ENCODE measurements at places on chromosomes 6 and 20. TPM values are rescaled to one million over a fixed set of nuclear protein-coding genes. Genes with fewer than 3 reads are reported as not detected.

Gene AK9
- total RNA-seq: 3.2 TPM

Gene HEBP2
- 11.2 TPM for total RNA-seq

Gene SULF2
- total RNA-seq: 3.8 TPM

Gene RSPH3
- 4.8 TPM for total RNA-seq

Gene GPLD1
- total RNA-seq: under 0.01 TPM

Gene MAS1L
- not detected for total RNA-seq

Gene PAQR8
- 3.0 TPM for total RNA-seq

Gene FOXQ1
- total RNA-seq: 2.2 TPM

Gene MAP3K5
- total RNA-seq: 15.5 TPM

Gene CAGE1
- total RNA-seq: under 0.01 TPM

Gene ME1
- total RNA-seq: 9.1 TPM

Gene BPIFA2
- total RNA-seq: not detected

Gene SIRPB2
- total RNA-seq: not detected

Gene STMND1
- total RNA-seq: not detected

Gene LY6G5C
- total RNA-seq: 0.09 TPM

Gene PI3
- not detected for total RNA-seq

Gene FAM162B
- 0.32 TPM for total RNA-seq

Gene SNAP25
- total RNA-seq: 4.5 TPM

Gene HTR1E
- not detected for total RNA-seq

Gene HCRTR2
- total RNA-seq: not detected

Gene ATRN
- 28.2 TPM for total RNA-seq
